ENCODE measurements at places on chromosomes 16 and 17. TPM values are rescaled to one million over a fixed set of nuclear protein-coding genes. Genes with fewer than 3 reads are reported as not detected.

SLC39A11 gene
- polyA plus RNA-seq, result 19.0 TPM

COQ9 gene
- 59.0 TPM for polyA plus RNA-seq

ANKRD40CL gene
- polyA plus RNA-seq, result not detected

DNA sequence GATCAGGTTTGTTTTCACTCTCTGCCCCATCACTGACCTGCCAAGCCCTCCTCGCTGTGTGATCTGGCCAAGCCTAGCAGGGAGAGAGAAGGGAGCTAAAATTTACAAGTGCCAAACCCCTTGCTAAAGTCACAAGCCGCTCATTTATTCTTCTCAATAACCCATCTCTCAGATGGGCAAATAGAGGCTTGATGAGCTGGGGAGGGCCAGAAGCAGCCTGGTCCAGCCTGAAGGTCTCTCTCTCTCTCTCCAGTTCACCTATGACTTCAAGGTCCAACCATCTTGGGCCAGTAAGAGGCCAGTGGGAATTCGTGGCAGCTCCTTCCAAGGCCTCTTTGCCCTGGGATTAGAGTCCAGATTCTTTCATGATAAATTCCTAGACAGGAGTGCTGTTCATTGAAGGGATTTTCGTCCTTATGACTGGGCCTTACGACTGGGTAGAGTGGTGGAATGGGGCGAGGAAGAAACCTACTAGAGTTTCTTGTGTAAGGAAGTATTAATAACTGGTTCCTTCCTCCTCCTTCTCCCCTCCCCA lies 3.4 kb downstream of the CA7 start:
- no peak for DNase-seq

GRCh38 chr17:80673152-80673920 lies 128.7 kb downstream of the RPTOR start:
- DNase-seq, result no peak

- no peak for DNase-seq
These were observed 39.0 kb upstream of the EMP2 start for GRCh38 chr16:10619271-10619849.

DNA sequence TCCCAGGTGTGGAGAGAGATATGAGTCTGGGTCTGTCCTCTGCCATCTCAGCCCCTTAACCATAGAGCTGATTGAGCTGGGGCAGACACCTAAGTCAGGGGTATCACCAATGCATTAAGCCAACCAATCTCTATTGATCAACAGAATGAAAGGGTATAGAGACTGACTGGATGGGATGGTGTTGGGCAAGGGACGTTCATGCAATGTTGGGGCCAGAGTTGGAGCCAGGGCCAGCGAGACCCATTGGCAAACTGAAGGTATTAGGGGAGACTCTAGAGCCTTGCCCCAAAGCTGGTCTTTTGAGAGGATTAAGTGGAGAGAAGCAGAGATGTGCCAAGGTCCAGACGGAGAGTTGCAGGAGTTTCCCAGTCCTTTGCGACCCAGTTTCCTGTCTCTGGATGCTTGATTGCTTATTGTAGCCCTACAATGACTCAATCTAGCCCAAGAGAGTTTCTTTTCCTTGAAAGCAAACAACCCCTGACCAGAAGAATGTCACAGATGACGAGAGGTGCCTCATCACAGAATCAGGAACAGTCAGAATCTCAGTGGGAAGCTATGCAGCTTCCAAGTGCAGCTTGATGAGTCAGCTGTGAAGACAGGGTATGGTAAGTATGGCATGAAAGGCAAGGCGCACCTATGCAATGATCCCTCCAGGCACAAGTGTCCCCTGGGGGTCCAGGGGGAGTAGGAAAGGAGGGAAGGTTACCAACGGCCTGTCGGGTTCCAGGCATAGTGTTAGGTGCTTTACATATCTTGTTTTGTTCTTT lies 137.2 kb downstream of the UTP18 start:
- DNase-seq, result no peak

- DNase-seq, result no peak
These were observed 15.3 kb downstream of the MPP2 start for GRCh38 chr17:43891851-43892646.

DNA sequence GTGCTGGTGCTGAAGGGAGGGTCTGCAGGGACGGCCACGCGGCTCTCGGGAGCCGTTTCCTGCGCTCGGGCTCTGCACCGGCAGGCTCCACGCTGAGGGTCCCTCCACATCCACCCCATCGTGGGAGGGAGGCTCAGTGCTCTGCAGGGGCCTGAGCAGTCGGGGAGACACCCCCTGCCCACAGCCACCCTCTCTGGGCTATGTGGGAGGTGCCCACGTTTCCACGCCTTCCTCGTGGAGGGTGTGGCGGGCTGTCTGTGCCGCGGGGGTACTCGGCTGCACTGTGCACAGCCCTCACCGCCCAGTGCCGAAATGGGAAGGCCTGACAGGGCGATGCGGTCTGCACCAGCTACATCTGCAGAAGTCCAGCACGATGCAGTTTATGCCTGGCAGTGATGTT lies 25.5 kb upstream of the ZNF750 start:
- no peak for DNase-seq

DNA sequence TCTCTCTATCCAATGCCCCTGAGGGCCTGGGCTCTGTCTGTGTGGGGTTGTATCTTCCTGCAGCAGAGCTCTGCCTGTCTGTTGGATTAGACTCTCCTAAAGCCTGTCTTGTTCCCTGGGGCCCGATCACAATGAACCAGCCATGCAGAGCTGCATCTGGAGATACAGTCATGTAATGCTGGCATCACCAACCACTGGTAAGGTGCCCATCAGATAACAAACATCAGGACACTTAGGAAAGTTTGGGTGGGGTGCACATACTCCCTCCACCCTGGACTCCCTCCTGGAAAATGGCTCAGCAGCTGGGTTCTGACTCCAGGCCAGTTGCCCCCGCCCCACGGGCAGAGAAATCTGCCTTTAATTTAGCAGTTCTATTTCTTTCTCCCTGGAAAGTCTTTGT lies 61.3 kb upstream of the BRD7 start:
- no peak for DNase-seq

- no peak for DNase-seq
These were observed 8.0 kb upstream of the SLC35B1 start for GRCh38 chr17:49715717-49716279.

DNA sequence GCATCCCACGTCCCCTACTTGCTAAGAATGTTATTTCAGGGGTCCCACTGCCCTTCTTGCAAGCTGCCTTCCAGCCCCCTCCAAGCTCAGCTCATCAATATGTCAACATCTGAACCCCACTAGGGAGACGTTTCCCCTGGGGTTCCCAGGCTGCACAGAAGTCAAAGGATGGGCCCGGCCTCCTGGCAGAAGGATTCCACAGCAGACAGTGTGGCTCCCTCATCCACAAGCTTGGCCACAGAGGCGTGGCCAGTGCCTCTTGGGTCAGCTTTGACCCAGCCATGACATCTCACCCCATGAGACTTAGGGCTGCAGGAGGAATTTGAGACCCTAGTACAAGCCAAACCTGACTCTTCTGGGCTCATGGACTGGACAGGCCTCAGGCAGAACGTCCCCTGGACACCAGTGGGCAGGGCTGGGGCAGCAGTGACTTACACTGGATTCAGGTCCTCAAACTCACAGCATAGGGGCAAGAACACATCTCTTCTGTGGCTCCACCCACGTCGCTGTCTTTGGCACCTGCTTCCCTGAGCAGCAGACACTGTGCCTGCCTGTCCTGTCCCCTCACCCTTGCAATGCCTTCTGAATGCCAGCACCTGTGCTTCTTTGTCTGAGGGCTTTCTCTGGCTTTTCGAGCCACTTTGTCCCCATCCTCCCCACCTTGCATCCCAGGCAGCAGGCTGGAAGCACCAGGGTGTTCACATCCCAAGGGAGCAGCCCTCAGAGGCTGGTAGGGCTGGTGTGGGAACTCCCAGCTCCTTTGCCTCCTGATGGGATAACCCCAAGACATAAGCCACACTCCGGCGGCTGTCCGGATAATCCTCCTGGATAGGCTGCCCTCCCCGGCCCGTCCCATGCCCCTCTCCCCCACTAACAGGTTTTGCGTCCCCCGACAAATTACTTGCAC lies 56.0 kb upstream of the ENPP7 start:
- no peak for DNase-seq

DNA sequence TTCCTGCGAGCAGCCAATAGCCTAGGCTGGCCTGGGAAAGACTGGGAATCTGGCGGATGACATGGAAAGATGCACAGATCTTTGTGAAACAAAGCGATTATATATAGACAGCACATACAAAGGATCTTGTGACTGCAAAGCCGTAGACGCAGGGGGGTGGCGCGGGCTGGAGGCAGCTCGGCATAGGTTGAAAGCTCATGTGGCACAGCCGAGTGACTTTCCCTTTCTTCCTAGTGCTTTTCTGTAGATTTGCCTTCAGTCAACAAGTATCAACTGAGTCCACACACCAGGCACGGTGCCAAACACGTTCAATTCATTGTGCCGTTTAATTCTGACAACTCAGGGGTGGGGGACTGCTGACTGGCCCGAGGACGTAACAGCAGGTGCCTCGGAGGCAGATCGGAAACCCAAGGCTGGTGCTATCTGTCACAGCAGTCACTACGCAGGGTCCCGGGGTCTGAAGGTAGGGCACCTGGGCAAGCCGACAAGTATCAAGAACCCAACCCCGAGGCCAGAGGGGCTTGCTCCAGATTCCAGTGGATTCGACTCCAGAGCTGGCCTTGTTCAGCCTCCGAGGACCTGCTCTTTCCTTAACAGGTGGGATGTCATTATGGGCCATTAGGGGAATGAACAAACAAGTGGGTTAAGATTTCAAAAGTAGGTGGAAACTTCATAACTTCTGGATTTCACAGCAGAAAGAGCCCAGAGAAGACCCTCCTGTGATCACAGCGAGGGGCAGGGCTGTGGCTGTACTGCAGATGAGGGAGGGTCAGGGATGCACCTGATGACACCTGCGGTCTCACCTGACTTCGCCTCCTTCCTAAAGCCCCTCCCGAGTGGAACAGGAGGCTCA lies 5.9 kb downstream of the PAM16 start:
- DNase-seq, result no peak
